GM12864 (cell line): ENCODE measurements at places on chromosomes 7 and 10.
A peak's percentile ranks its signal among the peaks of the same experiment; 100 is the strongest.

DNA sequence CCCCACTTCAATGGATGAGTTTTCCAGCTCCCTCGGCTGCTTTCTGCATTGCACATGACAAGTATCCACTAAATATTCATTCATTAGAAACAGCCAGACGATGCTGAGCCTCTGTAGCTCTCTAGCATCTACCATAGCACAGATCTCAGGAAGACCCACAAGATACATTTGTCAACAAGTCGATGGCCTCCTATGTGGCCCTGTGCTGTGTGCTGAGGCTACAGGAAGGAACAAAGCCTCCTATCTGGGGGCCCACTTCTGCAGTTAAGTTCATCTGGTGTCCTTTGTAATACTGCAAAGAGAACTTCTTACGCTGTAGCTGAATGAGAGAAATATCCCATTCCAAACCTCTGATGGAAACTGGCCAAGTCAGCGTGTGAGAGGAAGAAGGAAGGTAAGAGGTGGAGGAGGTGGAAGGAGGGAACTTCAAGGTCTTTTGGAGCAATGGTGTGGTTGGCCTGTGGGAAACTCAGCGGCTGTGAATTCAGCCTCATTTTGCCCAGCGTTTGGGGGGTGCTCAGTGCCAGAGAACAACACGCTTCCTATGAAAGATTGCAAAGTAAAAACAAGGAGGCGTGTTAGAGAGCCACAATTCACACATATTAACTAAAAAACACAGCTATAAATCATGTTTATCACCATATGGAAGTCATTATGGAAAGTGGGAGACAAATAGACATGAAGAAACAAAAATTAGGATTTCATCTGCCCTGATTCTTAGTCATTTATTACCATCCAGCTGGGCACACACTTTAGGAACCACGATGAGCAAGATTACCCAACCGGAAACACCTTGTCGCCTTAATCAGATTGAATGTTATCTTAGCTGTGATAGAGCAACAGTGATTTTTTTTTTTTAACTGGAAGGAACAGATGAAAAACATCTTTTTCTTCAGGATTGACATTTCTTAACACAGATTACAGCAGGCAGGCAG lies 62.2 kb upstream of the USP6NL start:
- no peak for DNase-seq

- DNase-seq, result no peak
Measured at GRCh38 chr10:76126607-76127527, 695.4 kb downstream of the LRMDA start.

DNA sequence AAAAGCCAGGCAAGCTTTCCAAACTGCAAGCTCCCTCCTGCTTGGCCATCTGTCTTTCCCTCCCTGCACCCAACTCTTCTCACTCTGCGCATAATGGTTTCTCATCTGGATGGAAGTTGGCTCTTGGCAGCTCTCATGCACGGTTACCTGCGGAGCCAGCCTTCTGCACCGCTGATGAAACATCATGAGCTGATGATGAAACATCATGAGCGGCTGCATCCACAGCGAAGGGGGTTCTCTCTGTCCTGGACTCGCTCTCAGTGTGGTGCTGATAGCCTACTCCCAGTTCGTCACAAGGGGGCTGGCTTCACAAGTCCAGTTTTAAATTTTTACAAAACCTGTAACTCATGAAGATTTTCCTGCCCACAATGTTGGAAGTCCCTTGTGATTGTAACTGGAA lies 457.5 kb downstream of the ACTR3B start:
- DNase-seq, result no peak

GRCh38 chr7:25262586-25262985 lies 34.3 kb upstream of the NPVF start:
- no peak for DNase-seq

DNA sequence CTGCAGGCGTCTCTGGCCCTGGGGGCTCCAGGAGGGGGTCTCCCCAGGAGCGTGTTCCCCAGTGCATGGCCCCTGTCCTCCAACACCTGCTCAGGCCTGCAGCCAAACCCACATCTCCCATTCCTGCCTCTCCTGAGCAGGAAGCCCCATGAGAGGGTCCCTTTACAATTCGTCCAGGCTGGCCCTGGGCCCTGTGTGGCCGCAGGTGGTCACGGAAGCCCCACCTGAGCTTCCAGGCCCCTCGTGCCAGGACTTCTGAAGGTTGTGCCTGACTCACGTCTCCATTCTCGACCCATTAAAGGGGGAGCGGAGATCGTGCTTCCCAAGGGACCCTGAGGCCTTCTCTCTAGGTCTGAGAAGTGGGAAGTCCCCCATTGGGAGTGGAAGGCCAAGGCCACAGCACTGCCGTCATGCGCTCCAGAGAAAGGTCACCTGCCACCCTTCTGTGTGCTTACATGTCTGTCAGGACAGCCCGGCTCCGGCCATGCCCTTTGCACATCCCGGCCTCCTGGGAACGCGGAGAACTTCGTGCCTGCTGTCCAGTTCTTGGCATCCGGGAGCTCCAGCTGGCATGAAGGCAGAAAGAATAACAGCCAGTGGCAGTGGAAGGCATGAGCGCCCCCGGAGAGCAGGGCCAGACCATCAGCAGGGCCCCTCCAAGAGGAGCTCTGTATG lies 382.3 kb downstream of the DNAJB6 start:
- DNase-seq, result no peak

GRCh38 chr7:119065966-119066365 lies 841.5 kb downstream of the ANKRD7 start:
- no peak for DNase-seq

GRCh38 chr10:33453081-33454025 lies 118.9 kb upstream of the NRP1 start:
- DNase-seq, result no peak

DNA sequence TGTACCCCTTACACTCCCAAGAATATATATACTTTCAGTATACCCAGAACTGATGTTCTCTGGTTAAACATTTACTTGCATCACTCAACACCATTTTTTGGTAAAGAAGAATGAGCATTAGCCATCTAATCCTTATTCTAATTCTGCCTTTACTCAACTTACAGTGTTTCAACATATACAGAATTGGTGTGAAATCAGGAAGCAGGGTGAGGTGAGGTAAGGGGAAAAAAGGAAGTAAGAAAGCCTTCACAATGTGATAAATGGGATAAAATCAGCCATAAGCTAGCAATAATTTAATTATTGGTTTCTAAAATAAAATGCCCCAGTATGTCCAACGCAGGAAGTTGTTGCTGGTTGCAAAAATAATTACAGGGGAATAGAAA lies 605.4 kb downstream of the KCNMA1 start:
- no peak for DNase-seq

- no peak for DNase-seq
Measured at GRCh38 chr10:986881-987619, 1.2 kb upstream of the GTPBP4 start.

GRCh38 chr10:6221971-6222751 lies 19.4 kb downstream of the PFKFB3 start:
- no peak for DNase-seq

- no peak for DNase-seq
Measured at GRCh38 chr7:103538964-103539709, 93.1 kb upstream of the SLC26A5 start.

DNA sequence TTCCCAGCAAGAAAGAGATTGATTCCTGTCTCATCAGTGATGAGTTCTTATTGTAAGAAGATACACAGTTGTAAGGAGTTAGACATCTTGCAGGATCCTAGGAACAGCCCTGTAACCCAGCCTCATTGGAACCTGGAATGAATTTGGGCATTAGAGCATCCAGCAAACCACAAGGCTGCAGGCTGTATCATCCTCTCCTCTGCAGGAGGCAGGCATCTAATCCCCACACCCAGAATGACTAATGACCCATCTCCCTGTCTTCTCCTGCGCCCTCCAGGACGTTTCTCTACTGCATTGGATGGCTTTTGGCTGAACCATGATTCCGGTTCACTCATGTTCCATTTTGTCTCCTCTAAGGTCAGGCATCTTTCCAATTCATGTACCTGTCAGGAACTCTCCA lies 233.9 kb downstream of the POU6F2 start:
- no peak for DNase-seq

GRCh38 chr7:106457678-106458077 lies 172.9 kb upstream of the NAMPT start:
- no peak for DNase-seq

- DNase-seq, result no peak
Measured at GRCh38 chr7:9600974-9601373, 1167.6 kb downstream of the NXPH1 start.

DNA sequence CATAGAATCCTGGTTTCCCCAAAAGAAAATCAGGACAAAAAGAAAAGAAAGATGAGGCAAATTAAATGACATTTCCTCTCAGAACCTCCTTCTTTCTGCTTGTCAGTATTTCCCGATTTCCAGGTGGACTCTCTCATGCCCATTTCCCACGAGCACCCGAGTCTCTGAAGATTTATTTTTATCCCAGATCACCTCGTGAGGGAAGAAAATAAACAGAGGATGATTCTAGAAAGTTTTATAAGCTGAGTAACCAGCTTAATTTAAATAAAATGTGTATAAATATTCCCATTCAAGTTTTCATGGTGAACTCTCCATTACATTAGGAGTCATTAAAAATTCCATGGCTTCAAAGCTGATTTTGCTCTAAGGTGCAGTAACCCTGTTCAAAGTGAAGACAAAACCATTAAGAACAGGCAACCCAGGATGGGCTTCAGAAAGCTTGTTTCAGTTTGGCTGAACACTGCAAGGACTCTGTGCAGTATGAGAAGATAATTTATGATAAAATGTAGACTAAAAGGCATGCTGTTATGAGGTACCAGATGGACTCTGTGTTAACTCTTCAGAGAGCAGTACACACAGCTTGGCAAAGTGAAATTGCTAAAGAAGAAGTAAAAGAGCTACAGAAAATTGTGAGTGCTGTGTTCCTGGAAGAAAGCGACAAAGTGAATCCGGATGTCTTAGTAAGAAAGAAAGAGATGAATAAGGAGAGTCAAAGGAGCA lies 521.3 kb upstream of the LRRN3 start:
- DNase-seq, result no peak

- no peak for DNase-seq
Measured at GRCh38 chr7:14144538-14144937, 155.1 kb upstream of the ETV1 start.

- no peak for DNase-seq
Measured at GRCh38 chr10:132417257-132417910, 20.4 kb downstream of the PWWP2B start.

GRCh38 chr7:111137296-111138192 lies 46.6 kb downstream of the LRRN3 start:
- no peak for DNase-seq

DNA sequence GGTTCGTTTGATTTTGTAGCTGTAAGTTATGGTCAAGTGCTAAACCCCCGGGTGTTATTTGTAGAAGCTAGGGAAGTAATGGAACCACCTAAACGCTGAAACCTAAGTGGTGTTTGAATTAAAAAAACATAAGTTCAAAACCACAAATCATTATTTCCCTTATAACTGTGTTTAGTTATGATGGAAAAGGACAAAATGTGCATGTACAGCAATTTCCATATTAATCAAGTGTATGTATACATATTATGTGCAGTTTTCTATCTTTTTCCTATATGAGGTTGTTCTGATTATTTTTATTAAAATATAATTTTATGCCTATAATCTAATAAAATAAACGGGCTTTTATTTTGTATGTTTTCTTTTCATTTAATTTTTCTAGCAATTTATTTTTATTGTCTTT lies 45.9 kb downstream of the IL6 start:
- no peak for DNase-seq

- no peak for DNase-seq
Measured at GRCh38 chr7:99768471-99768870, 15.5 kb downstream of the CYP3A4 start.

DNA sequence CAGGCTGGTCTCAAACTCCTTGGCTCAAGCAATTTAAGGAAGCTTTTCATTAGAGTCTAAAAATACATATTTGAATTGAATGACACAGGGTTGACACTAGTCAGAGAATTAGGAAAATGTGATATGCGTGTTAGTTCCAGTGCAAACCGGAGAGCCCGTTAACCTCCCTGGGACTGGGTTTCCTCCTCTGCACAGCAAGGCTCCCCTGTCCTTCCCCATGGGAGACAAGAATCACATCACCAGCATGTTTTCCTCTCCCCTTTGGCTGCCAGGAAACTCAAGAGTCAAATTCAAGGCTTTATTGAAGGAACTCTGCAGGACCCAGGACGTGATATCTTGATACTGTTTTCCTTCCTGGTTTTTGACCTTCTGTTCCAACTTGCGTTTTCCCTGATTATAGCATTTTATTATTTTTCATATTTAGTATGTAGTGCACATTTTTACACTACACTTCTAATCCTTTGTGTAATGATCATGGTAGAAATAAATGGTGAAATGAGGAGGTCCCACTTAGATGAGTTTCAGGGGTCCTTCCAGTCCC lies 24.9 kb downstream of the GSTO2 start:
- no peak for DNase-seq

- no peak for DNase-seq
Measured at GRCh38 chr7:39510864-39511354, 55.3 kb upstream of the YAE1 start.

DNA sequence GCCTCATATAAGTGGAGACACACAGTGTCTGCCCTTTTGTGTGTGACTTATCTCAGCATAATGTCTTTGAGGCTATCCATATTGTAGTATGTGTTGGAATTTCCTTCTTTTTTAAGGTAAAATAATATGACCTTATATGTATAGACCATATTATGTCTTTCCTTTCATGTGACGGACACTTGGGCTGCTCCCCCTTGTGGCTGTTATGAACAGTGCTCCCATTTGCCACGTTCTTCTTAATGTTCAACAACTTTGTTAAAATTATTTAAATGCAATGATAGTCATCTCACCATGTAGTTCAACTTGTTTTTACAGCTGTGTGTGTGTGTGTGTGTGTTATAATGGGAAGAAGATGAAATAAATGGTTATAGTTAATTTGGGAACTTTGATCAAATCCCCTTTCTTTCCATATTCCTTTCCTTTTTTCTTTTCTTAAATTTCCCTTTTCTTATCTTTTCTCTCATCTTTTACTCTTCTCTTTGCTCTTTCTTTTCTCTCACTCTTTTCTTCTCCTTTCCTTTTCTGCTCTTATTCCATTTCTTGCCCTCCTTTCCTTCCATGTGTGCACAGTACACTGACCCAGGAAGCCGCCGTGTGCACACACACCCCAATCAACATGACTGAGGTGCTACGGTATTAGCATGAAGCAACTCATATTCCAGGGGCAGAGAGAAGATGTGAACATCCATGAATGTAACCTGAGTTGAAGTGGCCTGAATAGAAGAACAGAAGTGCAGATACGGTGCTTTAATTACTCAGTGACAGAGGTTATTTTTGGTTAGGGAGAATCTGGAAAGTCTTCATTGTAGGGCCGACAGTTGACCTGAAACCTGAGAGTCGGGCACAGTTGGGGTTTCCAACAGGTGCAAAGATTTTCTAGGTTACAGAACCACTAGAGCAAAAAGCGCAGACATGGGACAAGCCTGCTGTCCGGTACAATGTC lies 596.6 kb downstream of the SDK1 start:
- DNase-seq, result no peak

DNA sequence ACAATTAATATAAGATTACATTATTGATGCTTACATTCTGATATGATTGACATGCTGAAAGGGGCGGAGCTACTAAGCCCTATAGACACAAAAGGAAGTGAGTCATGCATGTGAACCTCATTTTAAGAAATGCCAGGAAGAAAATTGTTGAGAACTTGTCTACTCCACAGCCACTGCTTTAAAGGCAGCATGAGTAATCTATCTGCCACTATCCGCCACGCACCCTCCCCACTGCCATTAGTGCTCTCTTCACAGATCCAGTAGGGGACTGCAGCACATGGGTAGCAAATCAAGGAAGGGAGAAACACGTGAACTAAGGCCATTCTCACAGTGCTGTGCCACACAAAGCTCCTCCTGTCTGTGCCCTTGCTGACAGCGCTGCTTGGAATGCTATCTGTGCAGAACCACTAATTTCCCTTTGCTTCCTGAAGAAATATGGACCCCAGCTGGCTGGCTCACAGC lies 524.8 kb downstream of the GRM8 start:
- DNase-seq, result no peak

- DNase-seq, result peak; percentile 44
Measured at GRCh38 chr10:103069453-103070331, 123.4 kb downstream of the NT5C2 start.
